ENCODE measurements at places on chromosomes 1 and 21.
A peak's percentile ranks its signal among the peaks of the same experiment; 100 is the strongest.

- no peak for DNase-seq
These were observed 57.8 kb downstream of the PGBD5 start for GRCh38 chr1:230368363-230368762.

- DNase-seq, result no peak
These were observed 293.6 kb downstream of the PTPRC start for GRCh38 chr1:198932351-198932991.

- no peak for DNase-seq
These were observed 31.6 kb downstream of the SLC45A1 start for GRCh38 chr1:8349473-8349865.

- no peak for DNase-seq
These were observed 171.2 kb downstream of the SEC16B start for GRCh38 chr1:177798614-177799013.

DNA sequence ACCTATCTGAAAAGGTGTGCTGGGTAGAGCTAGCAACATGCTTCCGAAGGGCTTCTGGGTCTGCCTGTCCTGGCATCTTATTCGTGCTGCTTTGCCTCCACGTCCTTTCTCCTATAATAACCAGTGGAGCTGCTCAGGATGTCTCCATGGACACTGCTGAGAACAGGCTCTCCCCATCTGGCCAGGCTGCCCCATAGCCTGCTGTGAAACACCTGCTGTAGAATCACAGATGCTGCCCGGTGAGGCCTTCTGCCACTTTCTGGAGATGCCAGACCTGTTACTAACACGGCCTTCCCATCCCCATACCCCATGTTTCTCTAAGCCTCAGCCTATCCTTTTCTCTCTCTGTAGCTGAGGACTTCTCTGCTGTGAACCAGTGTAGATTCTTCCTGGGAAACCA is 120.5 kb downstream of the IER5 start:
- no peak for DNase-seq

DNA sequence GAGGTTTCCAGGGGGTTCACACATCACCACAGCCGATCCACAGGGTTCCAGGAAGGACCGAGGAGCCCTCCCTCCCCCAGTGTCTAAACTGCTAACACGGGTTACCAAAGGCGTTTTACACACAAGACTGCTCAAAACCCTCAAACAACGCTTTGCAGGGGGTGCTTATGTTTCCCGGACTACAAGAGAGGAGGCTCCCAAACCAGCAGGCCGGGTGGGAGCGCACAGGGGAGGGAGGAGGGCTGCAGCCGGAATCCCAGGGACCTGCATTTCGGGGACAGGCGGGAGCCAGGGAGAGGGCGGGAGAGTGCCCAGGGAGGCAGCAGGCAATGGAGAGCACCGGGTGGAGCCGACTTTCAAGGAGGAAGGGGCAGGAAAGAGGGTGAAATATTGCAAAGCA is 50.8 kb downstream of the ACBD3 start:
- no peak for DNase-seq

- DNase-seq, result no peak
These were observed 880 bp downstream of the IGSF21 start for GRCh38 chr1:18108299-18109057.

DNA sequence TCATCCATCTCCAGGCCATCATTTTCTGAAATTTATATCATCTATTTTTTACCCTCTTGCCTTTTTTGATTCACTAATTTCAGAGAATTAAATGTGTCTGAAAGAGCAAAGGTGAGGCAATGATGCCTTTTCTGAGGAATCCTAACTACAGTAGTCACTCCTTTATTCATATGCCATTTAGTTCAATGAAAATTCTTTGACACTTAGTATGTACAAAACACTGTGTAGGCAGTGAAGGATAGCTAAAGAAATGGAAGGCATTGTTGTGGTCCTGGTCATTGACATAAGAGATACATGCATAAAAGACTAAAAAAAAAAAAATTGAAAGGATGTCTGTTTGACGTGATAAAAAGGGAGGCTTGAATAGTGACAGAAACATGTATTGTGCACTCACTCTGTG is 171.9 kb upstream of the BEND5 start:
- DNase-seq, result no peak

DNA sequence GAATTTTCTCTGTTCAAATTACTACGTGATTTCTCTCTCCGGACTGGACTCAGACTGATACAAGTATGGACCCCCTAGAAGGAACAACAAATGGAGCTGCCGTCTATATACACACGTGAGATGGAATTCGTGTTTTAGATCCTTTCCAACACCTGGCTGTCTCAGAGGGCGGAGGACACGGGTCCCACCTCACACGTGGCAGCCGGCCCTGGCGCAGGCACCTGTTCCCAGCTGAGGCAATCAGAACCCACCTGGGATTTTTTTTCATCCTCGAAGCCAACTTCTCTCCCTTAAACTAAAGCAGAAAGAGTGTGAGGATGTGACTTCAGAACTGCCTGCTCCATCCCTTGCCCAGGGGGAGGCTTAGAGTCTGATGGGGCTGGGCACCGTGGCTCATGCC is 34.1 kb upstream of the SCCPDH start:
- DNase-seq, result no peak

GRCh38 chr21:29245104-29245643 is 53.5 kb upstream of the BACH1 start:
- DNase-seq, result no peak

GRCh38 chr1:237811633-237812032 is 79.1 kb downstream of the ZP4 start:
- DNase-seq, result no peak

- no peak for DNase-seq
These were observed 270.4 kb downstream of the HLX start for GRCh38 chr1:221149555-221150075.

GRCh38 chr21:30408782-30409494 is 13.1 kb downstream of the KRTAP13-1 start:
- DNase-seq, result no peak

DNA sequence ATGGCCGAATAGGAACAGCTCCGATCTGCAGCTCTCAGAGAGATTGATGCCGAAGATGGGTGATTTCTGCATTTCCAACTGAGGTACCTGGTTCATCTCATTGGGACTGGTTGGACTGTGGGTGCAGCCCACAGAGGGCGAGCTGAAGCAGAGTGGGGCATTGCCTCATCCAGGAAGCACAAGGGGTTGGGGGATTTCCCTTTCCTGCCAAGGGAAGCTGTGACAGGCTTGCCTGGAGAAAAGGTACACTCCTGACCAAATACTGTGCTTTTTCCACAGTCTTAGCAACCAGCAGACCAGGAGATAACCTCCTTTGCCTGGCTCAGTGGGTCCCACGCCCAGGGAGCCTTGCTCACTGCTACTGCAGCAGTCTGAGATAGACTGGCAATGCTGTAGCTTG is 66.9 kb downstream of the HSD3B1 start:
- DNase-seq, result no peak

GRCh38 chr1:92481971-92482664 is 4.6 kb downstream of the GFI1 start:
- DNase-seq, result no peak

GRCh38 chr1:79293611-79294010 is 287.1 kb upstream of the ADGRL4 start:
- no peak for DNase-seq

GRCh38 chr21:25845729-25846256 is 111.0 kb downstream of the GABPA start:
- DNase-seq, result no peak

GRCh38 chr1:229597877-229598276 is 28.0 kb downstream of the TAF5L start:
- DNase-seq, result no peak

GRCh38 chr1:222229672-222230312 is 318.1 kb downstream of the HHIPL2 start:
- no peak for DNase-seq

DNA sequence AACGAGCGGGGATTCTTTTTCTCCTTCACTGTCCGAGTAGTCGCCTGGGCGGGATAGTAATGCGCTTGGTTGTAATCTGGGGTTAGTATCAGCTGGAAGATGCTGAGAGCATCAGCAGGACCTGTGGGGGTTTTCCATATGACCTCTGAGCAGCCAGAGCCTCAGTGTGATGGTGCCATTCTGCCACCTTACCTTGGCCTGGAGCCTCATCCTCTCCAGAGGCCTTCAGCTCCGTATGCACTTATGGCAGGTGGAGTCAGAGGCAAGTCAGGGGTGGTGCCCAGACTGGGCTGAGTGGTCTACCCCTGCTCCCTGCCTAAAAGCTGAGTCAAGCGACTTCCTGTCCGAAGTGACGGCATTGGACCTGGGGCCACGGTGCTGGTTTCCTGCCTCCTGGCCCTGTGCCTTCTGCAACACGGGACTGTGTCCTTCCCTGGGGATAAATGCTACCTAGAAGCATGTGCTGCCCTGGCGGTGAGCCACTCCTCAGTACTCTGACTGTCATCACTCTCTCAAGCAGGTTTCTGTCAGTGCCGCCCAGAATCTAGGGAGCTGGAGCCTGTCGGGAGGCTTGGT is 24.7 kb downstream of the TENT5C start:
- DNase-seq, result no peak

GRCh38 chr1:89698020-89698560 is 65.2 kb downstream of the LRRC8C start:
- no peak for DNase-seq

DNA sequence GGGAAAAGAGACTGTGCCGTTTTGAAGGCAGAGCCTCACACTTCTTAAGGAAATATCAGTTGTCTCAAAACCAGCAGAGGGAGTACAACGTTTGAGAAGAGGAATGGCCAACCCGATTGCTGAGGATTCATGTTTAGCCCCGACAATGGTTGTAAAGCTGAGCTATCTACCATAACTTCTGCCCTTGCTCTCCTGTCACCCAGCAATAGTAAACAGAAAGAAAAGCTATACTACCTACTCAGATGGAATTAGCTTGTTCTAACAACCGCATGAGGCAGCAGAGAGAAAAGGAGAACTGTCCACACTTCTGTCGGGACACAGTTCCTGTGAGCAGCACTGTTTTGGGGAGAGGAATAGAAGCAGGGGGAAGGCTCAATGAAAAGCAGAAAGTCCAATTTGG is 91.2 kb downstream of the SLC45A1 start:
- peak; percentile 39 for DNase-seq

GRCh38 chr1:61561666-61562065 is 163.3 kb downstream of the TM2D1 start:
- no peak for DNase-seq

- no peak for DNase-seq
These were observed 43.6 kb upstream of the PDE9A start for GRCh38 chr21:42609811-42610210.

- no peak for DNase-seq
These were observed 61.5 kb downstream of the CD58 start for GRCh38 chr1:116508984-116509980.

DNA sequence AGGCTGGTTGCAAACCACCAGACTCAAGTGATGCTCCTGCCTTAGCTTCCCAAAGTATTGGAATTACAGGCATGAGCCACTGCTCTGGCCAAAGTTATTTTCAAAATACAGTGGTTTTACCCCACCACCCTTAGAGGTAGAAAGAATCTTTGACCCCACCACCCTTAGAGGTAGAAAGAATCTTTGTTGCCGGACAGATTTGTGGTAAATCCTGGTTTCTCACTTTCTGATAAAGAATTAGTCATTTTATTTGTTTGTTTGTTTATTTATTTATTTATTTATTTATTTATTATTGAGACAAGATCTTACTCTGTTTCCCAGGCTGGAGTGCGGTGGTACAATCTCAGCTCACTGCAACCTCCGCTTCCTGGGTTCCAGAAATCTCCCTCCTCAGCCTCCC is 55.9 kb downstream of the NFIA start:
- no peak for DNase-seq

DNA sequence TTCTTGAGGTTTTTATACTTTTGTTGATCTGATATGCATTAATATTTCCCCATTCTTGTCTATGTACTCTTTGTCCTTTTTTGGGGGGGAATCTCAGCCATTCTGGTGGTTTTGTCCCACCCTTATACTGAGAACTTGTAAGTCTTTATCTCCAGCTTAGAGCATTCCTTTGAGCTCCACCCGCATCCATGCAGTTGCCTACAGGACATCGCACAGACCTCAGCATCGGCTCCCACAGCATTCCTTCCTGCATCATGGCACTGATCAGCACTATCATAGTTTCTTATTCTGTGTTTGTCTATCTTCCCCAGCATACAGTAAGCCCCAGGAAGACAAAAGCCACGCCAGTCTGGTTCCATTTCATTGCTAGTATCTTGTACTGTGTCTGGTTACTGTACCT is 33.0 kb downstream of the HHAT start:
- DNase-seq, result no peak

DNA sequence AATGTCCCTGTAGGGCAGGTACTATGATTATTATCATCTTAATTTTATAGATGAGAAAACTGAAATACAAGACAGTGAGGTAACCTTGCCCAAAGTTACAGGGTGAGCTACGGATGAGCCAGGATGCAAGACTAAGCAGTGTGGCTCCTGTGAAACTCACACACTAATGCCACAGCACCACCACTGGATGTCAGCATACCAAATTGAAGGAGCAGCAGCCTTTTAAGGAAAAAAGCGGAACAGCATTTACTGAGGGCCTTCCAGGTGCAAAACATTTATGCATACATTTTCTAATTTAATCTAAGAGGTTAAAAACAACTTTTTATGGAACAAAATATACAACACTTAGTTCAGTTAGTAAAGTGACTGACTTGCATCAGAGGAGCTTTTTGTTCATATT is 41.7 kb downstream of the SEC16B start:
- no peak for DNase-seq

- no peak for DNase-seq
These were observed 392.3 kb upstream of the ADAMTS5 start for GRCh38 chr21:27359141-27359540.

DNA sequence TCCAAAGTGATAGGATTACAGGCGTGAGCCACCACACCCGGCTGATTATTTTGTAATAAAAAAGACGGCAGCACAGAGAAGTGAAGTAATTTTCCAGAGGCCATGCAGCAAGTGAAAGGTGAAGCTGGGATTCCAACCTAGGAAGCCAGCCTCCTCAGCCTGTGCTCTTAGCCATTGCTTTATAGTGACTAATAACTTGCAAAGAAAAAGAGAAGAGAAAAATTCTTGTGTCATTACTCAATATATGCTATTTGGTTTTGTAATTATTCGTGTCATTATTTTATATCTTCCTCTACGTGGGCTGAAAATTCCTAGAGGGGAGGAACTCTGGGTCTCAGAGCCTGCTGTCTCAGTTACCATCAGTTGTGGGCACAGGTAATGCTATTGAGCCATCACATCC is 1.6 kb upstream of the IER5 start:
- no peak for DNase-seq

All from naive B cell (primary cell).